Activated T-helper 1 cell treated with anti-CD3 and anti-CD28 coated beads, Interleukin-2, amount 50 U/mL, for 16 hours (primary cell): ENCODE measurements at places on chromosomes 16 and 17.

GRCh38 chr17:73165616-73166404, 1.0 kb downstream of the SSTR2 start:
- DNase-seq, result no peak

DNA sequence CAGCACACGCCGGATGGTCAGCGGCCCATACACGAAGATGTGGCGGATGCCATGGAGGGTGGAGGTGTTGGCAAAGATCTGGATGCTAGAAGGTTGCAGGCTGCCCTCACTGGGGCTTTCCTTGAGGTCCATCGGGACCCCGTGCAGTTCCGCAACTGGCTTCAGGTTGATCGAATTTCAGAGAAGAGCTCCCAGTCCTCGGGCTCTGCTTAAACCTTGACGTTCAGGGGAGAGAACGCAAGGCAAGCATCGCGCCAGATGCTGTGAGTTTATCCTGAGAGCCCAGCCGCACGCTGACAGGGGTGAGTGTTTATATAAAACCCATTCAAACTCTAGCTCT, 98.7 kb upstream of the CCL2 start:
- DNase-seq, result no peak

DNA sequence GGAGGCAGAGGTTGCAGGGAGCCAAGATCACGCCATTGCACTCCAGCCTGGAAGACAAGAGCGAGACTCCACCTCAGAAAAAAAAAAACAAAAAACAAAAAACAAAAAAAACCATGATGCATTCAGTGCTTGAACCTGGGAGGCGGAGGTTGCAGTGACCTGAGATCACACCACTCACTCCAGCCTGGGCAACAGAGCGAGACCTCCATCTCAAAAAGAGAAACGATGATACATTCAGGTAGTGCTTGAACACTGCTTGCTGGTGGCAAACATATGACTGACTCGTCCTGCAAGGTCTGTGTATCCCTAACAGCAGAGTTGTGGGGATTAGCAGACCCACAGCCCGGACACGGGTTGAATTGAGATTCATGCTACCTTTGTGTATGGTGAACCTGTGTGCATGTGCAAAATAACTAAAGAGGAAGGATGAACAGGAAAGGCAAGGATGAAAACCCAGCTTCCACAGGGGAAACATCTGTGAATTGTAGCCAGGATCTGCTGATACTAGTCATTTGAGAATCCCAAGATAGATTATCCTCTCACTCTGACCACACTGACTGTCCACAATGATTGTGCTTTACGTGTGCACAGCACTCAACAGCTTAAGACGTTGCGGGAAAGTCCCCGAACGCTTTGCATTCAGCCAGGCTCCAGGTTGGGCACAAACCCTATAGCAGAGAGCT, 52.4 kb upstream of the MRPS23 start:
- DNase-seq, result no peak

DNA sequence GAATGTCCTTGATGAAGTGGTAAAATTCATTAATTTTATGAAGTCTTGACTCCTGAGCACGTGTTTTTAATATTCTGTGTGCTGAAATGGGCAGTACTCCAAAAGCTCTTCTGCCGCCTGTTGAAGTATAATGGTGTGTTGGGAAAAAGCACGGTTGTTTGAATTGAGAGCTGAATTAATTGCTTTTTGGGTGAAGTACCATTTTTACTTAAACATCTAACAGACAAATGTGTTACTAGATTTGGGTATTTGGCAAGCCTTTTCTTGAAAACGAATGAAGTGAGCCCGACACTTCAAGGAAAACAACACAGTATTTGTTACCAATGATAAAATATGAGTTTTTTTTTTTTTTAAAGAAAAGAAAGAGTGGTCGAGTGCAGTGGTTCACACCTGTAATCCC, 22.5 kb downstream of the WWP2 start:
- DNase-seq, result no peak

- no peak for DNase-seq
Observed at GRCh38 chr17:50037321-50038107, 18.4 kb upstream of the ITGA3 start.

- no peak for DNase-seq
Observed at GRCh38 chr16:74438492-74438979, 17.3 kb upstream of the CLEC18B start.

- DNase-seq, result no peak
Observed at GRCh38 chr16:86939609-86940008, 361.3 kb downstream of the FOXL1 start.

- DNase-seq, result no peak
Observed at GRCh38 chr17:80091376-80091775, 10.0 kb upstream of the GAA start.

GRCh38 chr16:22190081-22190775, 15.8 kb upstream of the EEF2K start:
- peak; percentile 83 for DNase-seq

DNA sequence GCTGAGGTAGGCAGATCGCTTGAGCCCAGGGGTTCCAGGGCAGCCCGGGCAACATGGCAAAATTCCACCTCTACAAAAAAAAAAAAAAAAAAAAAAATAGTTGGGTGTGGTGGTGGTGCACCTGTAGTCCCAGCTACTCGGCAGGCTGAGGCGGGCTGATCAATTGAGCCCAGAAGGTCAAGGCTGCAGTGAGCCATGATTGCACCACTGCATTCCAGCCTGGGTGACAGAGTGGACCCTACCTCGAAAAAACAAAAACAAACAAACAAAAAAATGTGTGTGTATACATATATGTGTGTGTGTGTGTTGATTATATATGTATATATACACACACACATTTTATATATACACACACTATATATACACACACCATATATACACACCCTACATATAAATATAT, 39.1 kb upstream of the TBC1D3K start:
- no peak for DNase-seq

GRCh38 chr16:89039756-89040155, 53.9 kb upstream of the ACSF3 start:
- DNase-seq, result no peak

GRCh38 chr16:30075503-30076275, at the start of gene PPP4C:
Gene PPP4C, plus strand, starts transcription at chr16:30075994. Its CDS starts 384 bp downstream, at chr16:30076378.
- peak; percentile 85 for DNase-seq

GRCh38 chr17:45940293-45940692, 45.9 kb downstream of the MAPT start:
- DNase-seq, result no peak

- DNase-seq, result no peak
Observed at GRCh38 chr17:82244413-82245133, 15.7 kb downstream of the SLC16A3 start.

GRCh38 chr16:75065149-75065505, 51.5 kb downstream of the LDHD start:
- DNase-seq, result no peak

DNA sequence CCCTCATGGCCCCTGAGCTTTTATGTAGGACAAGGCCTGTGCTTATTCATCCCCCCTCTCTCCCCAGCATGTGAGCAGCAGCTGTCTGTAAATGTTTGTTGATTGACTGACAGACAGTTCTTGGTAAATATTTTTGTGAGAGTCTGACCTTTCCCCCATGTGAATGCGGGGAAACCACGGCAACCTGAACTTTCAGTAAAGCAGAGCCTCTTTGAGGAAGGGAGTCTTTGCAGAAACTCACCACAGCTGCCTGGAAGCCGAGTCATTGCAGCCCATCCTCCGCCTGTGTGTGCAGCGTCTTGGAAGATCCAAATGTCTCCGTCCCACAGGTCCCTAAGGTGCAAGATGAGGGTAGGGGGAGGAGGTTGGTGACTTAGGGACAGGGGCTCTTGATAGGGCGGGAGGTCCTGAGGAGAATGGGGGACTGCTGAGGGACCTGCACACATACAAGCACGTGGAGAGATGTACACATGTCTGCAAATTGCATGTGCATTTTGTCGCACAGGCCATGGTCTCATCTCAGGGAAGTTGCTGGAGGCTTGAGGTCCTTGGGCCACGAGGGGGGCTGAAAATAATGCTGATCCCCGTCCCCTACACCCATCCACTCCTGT, 23.0 kb upstream of the IL21R start:
- DNase-seq, result no peak

- no peak for DNase-seq
Observed at GRCh38 chr17:78753316-78754250, 28.5 kb downstream of the CYTH1 start.

DNA sequence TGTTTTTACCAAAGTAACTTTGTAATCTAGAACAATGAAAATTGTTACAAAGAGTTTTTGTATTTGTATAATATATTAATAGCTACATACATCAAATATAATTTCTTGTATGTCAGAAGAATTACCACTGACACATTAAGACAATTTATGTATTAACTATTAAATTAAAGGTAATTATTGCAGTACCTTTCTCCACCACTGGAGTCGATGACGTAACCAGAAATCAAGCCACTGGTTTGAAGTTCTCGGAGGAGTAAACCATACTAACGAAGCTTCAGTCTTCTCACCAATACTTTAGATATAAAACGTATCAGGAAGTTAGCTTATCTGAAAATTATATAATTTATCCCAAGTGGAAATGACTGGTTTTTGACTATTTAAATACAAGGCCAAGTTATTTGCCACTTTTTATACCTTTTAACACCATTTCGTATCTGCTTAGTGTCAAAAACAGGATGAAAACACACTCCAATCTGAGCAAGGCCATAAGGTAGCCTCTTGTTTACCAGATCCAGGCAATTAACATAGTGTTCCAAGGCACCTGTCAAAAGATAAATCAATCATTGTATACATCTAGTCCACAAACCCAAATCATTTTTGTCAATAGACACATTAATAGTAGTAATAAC, 4.3 kb downstream of the POLG2 start:
- DNase-seq, result no peak

- DNase-seq, result no peak
Observed at GRCh38 chr16:55656691-55657092, 904 bp downstream of the SLC6A2 start.

DNA sequence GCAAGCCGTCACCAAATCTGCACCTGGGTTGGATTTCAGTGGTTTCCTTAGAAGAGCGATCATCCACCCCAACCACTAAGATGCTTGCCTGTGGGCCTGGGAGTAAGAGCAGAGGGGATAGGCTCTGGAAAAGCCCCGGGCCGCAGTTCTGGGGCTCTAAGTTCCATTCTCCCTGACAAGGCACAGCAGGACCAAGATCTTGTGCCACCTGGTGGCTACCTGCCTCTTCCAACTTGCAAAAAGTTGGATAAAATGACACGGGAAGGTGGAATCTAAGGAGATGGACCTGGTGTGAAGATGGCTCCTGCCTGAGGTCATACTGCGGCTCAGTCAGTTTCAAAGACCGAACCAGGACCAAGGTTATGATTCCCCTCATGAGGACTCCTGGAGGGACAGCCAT, 42.3 kb downstream of the ABCC12 start:
- no peak for DNase-seq

GRCh38 chr16:86929057-86929871, 350.9 kb downstream of the FOXL1 start:
- no peak for DNase-seq

DNA sequence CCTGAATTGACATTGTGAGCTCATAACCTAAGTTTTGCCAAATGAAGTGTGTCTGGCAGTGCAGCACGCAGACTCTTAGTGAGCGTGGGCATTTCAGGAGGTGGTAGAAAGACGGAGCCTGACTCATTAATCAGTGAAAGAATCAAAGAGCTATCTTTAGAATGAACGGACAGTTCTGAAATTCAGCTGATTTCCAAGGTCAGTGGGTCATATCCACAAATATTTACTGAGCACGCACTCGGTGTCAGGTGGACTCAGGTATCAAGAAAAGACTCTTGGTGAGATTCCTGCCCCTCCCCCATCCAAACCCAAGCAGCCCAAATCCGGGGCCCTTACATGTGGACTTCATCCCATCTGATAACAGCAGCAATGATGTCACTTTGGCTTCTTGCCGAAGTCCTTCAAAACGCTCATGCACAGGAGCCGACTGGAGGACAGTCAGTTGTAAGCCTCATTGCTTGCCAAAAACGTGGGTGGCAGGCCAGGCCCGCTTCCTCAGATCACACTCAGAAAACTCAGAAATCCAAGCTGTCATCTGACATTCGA, 185.8 kb downstream of the HS3ST3A1 start:
- no peak for DNase-seq

DNA sequence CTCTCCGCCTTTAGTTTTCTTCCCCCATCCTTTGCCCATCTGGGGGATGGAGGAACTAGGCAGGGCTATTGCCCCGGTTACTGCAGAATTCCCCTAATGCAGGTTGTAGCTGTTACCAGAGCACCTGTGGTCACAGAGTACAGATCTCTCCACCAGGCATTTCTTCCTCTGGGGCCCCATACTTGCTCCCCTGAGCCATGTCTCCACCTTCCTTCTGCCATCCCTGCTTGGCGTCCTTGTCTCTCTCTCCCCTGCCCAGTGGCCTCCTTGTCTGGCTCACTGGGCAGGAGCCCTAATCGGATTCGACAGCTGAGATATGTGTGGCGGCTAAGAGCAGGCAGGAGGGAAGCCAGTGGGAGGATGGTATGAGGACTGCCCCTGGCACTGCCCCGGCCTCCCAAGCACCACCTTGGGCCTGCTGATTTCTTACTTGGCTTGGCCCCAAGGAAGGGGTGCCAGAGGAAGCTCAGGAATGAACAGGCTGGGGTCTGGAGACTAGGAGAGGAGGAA, 2.0 kb downstream of the RARA start:
- DNase-seq, result no peak

DNA sequence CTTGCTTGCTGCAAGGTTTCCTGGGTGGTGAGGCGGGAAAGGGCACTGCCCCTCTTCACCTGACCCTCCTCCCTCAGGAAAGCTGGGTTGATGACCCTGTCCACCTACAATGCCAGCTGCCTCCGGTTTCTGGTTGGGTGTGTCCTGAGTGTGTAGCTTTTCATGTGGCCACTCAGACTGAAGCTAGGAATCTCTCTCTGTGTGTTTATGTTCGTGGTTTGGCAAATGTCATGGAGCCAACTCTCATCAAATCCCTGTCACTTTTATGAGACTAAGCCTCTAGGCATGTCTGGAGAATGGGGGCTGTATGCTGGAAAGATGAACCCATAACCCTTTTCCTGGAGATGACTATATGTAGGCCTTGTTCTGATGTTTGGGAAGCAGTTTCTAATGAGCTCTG, 17.1 kb downstream of the PLEKHG4 start:
- no peak for DNase-seq

- no peak for DNase-seq
Observed at GRCh38 chr17:8552577-8553320, 77.8 kb downstream of the MYH10 start.

DNA sequence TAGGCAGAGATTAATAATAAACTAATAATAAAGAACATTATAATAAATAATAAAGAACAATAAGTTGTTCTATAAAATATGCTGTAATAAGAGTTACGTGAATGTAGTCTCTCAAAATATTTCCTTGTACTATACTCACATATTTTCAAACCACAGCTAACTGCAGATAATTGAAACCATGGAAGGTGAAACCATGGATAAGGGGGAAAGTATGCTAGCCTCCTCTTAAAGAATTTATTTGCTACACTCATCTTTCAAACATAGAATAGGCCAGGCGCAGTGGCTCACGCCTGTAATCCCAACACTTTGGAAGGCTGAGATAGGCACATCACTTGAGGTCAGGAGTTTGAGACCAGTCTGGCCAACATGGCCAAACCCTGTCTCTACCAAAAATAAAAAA, 18.5 kb downstream of the CYTH1 start:
- no peak for DNase-seq
